GM03348 (cell line): ENCODE measurements at places on chromosomes 11 and 22.
A peak's percentile ranks its signal among the peaks of the same experiment; 100 is the strongest.

DNA sequence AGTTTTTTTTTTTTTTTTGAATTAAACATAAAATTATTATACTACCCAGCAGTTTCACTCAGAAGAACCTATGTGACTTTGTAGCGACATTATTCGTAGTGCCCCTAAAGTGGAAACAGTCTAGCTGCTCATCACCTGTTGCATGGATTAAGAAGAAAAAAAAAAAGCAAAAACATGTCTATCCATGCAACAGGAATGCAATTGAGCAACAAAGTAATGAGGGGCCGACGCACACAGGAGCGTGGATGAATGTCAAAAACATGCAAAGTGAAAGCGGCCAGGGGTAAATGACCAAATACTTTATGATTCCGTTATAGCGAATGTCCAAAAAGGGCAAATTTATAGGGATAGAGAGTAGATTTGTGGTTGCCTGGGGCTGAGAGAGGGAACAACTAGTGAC lies 16.3 kb downstream of the MYO18B start:
- no peak for DNase-seq

GRCh38 chr11:8818421-8818820 lies 92.6 kb upstream of the AKIP1 start:
- DNase-seq, result no peak

DNA sequence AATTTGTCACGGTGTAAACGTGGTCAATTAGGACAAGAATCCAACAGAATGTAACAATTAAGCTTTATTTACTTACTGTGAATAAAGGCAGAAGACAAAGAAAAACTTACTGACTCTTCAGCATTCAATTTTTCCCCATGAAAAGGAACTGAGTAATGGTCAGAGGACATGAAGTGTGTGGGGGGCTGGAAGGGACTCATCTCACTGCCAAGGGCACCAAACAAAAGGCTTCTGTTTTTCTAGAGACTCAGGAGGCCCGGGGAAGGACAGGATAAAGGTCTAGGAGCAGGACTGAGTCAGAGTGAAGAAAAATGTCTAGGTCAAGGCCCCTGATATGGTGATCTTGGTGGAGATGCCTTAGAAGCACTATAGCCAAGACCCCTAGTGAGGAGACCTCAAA lies 564.2 kb upstream of the ANO5 start:
- no peak for DNase-seq

DNA sequence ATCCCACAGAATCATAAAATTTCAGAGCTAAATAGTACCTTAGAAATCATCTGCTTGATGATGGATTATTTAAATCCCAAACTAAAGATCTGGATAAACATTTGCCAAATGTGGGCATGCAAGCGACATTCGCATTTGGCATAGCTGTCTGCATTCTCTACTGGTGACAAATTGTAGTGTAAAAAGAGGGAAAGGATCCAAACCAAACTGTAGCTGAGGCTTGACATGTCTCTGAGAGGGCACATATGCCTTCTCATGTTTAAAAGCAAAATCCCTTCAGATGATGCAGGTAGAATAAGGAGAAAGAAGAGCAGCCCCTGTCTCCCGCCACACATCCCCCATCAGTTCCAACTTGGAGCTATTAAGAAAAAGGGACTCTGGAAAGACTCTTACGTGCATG lies 257.5 kb upstream of the MTNR1B start:
- peak; percentile 7 for DNase-seq

GRCh38 chr11:80598905-80599304 lies 1158.1 kb upstream of the TENM4 start:
- no peak for DNase-seq

DNA sequence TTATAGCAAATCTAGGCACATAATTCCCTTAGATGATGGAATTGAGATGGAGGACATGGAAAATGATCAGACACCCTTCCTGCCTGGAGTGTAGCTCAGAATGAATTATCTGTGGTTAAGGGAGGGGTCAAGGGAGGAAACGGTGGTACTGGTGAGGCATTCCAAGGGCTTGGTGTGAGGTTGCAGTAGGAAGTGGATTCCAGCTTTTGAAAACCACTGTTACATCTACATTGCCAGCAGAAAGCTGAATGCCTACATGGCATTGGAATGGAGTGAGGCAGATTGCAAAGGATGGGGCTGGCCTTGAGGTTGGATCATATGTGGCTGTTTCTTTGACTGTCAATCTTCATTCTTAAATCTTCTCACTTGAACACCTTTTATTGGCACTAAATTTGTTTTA lies 684.4 kb downstream of the NTM start:
- DNase-seq, result peak; percentile 84

DNA sequence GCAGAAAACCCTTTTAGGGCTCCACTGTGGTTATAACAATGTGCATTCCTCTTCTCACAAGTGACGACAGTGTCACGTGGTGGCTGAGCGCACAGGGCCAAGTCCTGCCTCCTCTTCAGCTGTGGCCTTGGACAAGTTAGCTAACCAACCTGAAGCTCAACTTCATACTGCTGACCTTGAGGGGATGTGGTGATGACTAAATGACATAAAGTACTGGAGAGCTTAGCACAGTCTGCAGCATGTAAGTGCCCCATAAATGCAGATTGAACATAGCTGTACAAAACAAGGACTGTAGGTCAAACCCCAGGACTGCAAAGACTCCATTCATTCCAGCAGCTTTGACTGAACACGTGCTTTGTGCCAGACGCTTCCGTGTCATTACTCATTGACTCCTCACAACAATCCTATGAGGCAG lies 20.1 kb upstream of the MRGPRX2 start:
- peak; percentile 19 for DNase-seq

DNA sequence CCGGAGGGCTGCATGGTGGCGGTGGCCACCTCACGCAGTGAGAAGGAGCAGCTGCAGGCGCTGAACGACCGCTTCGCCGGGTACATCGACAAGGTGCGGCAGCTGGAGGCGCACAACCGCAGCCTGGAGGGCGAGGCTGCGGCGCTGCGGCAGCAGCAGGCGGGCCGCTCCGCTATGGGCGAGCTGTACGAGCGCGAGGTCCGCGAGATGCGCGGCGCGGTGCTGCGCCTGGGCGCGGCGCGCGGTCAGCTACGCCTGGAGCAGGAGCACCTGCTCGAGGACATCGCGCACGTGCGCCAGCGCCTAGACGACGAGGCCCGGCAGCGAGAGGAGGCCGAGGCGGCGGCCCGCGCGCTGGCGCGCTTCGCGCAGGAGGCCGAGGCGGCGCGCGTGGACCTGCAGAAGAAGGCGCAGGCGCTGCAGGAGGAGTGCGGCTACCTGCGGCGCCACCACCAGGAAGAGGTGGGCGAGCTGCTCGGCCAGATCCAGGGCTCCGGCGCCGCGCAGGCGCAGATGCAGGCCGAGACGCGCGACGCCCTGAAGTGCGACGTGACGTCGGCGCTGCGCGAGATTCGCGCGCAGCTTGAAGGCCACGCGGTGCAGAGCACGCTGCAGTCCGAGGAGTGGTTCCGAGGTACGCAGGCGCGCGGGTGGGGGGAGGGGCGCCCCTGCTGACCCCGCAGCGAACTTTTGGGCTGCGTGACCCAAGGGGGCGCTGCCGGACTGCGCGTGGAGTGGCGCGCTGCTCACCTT lies 670 bp downstream of the NEFH start:
- peak; percentile 40 for DNase-seq

- DNase-seq, result no peak
Observed at GRCh38 chr22:50253046-50253915, 2.2 kb upstream of the HDAC10 start.

DNA sequence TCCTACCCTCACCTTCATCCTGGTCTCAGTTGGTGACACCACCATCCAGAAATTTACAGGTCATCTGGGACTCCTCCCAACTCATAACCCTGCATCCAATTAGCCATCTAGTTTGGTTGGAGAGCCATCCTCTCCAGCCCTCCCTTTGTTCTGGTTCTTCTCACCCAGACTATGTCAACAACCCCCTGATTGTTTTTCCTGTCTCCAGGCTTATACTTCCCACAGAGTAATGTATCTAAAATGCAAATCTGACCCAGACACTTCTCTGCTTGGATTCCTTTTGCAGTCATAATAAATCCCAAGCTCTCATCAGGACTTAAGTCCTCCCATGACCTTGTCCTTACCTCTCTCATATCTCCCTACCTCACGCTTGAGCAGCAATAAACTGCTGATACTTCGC lies 3.0 kb downstream of the TTC12 start:
- no peak for DNase-seq
